ENCODE measurements at places on chromosomes 3 and 15.

DNA sequence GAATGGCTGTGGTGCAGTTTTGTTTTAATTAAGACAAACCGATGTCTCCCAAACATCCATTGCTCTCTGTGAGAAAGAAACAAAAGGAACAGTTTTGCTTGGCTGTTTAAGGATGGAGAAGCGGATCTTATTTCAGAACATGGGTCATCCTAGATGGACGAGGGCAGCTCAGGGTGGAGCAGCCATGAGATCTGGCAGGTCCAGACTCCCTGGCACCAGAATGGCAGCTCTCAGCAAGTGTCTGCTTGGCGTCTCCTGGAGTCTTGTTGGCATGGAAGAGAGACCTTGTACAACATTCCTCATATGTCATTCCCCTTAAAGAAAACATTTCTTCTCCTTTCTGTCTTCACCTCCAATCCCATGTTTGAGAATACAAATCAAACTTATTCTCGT lies 93.8 kb downstream of the ADAMTSL3 start:
- DNase-seq = no peak

- DNase-seq = no peak
Measured at GRCh38 chr3:115999001-115999585, 375.8 kb downstream of the GAP43 start.

- DNase-seq = no peak
Measured at GRCh38 chr15:56217341-56217740, 26.3 kb downstream of the RFX7 start.

DNA sequence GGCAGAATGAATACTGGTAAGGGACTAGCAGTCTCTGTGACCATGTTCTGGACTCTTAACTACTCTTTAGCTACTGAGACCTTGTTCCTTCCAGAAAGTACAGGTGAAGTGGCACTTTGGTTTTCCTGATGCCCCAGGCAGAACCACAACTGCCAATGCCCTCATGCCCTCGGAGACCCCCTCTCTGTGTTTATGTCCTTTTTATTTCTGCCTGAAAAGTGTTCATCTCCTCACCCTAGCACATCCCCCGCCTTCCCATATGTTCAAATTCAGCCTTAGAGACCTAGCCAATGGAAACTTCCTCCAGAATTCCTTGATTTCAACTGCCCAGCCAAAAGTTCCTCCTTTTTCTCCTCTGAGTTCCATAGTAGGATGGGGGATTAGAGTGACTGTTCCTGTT lies 23.3 kb upstream of the RASGRF1 start:
- DNase-seq = no peak

DNA sequence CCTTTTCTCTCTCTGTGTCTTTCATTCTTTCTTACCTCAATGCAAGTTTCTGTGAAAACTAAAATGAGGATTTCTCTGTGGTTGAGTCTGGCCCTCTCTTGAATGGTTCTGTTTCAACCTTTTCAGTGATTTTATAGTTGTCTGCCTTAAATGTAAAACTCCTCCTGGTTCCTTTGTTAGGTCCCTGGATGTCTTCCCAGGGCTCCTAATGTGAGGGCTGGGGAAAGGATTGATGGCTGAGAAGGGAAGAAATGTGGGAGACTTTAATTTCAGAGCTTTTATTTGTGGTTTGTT lies 90.6 kb upstream of the GRM7 start:
- DNase-seq = no peak

- no peak for DNase-seq
Measured at GRCh38 chr3:172787746-172788145, 37.2 kb downstream of the ECT2 start.

All from neural crest cell (in vitro differentiated cells).